ENCODE measurements at places on chromosomes 6 and 20.

- DNase-seq, result no peak
Measured at GRCh38 chr6:52389264-52389625, 27.3 kb downstream of the PAQR8 start.

DNA sequence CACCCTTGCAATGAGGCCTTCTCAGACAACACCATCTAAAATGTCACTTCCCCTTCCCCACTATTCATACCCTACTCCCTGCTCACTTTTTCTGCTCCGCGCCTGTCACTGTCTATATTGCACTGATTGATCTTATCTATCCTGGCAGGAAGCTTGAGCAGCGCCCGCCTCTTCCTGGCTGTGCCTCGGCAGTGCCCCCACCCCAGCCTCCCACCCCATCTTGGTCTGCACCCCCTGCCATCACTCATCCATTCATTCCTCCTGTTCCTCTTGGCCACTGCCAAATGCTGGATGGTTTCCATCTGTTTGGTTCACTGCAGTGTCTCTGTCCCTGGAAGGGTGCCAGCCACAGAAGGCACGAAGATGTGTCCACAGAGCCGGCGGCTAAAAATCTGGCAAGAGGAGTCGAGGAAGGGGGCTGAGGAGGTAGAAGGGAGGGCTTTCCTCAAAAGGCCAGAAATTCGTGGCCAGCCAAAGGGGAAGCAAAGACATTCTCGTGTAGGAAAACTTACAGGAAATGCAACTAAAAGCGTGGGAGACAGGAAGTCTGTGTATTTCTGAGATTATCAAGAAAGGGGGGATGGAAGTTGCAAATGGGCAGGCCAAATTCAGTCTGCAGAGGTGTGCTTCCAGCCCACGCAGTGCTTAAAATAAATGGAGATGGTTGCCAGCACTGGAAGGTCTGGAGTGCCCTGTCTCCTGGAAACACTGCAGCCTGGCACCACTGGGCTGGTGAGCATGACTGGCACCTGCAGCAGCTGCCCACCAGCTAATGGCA, 27.6 kb downstream of the SYNJ2 start:
- DNase-seq, result peak; percentile 16

- DNase-seq, result no peak
Measured at GRCh38 chr6:70954750-70955149, 2.1 kb downstream of the B3GAT2 start.

- DNase-seq, result no peak
Measured at GRCh38 chr6:38730140-38730862, 15.2 kb downstream of the DNAH8 start.

DNA sequence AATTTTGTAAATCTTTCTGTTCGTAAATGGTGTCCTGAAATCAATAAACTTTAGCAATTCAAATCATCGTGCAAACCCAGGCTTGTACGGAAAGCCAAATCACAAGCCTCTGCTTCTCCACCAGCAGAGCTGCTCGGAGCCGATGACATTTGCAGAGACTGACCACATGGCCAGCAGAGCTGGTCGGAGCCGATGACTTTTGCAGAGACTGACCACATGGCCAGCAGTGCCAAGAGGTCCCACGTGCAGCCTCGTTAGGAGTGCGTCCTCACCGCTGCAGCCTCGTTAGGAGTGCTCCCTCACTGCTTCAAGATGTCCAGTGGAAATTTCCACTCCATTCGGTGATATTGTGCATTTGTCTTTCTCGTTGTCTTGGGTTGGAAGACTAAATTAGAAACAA, 28.5 kb downstream of the SMOC2 start:
- DNase-seq, result no peak

- no peak for DNase-seq
Measured at GRCh38 chr20:43161716-43162115, 28.0 kb downstream of the PTPRT start.

GRCh38 chr6:109314313-109314712, 68.0 kb downstream of the CD164 start:
- DNase-seq, result no peak
